Testis (tissue), 5 donors: ENCODE measurements at places on chromosomes 4 and X. TPM values are rescaled to one million over a fixed set of nuclear protein-coding genes. Genes with fewer than 3 reads are reported as not detected.

FAM47E gene
- total RNA-seq: 11.0 TPM

TRAM1L1 gene
- total RNA-seq: 8.7 TPM

CHIC1 gene
- total RNA-seq: 7.8 TPM

DNA sequence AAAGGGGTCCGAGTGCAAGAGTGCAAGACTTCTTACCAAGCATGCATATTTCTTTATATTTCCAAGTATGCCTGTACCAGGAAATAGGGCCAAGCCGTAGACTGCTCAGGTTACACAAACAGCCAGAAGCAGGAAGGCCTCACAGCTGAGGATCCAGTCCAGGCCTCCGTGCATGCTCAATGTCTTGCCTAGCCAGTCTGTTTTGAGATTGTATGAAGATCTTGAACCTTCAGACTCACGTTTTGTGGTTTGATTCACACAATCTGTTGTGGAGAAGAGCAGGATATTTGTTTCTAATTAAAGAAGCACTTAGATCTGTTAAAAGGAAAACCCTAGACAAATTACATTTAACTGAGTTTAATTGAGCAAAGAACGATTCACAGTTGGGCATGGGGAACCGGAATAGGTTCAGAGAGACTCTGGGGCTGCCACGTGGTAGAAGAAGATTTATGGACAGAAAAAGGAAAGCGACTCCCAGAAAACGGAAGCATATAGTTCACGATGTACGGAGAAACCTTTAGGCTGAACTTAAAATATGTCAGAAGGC lies 1.2 kb downstream of the MGST2 start:
- peak; percentile 61 for DNase-seq

GRCh38 chrX:17214962-17215361 lies 160.0 kb upstream of the NHS start:
- DNase-seq: no peak

GRCh38 chr4:114161809-114162208 lies 182.4 kb upstream of the ARSJ start:
- no peak for DNase-seq

- no peak for DNase-seq
Observed at GRCh38 chr4:182593864-182594263, 323.3 kb downstream of the DCTD start.

DNA sequence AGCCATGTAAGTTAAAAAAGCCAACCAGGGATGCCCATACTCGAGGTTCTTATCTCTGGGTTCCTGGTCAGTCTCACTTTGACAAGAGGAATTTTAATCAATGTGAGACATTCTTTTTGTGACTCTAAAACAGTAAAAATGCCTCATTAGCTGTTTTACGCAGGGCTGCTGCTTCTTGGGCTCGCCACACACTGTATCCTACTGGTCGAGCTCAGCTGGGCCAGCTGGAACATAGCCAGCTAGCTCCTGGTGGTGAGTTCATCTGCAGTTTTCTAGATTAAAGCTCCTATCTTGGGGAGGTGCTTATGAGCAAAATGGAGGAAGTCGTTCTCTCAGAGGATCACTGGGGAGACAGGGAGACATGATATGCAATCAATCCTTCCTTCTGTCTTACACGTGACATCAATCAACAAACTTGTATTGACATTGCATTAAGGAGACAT lies 55.9 kb upstream of the LEF1 start:
- DNase-seq: peak; percentile 65

- DNase-seq: no peak
Observed at GRCh38 chrX:106894978-106895452, 8.1 kb downstream of the RIPPLY1 start.
